ENCODE measurements at places on chromosomes 6 and 20.
A peak's percentile ranks its signal among the peaks of the same experiment; 100 is the strongest.

- DNase-seq, result no peak
These were observed 71.1 kb downstream of the CDH22 start for GRCh38 chr20:46237227-46237626.

DNA sequence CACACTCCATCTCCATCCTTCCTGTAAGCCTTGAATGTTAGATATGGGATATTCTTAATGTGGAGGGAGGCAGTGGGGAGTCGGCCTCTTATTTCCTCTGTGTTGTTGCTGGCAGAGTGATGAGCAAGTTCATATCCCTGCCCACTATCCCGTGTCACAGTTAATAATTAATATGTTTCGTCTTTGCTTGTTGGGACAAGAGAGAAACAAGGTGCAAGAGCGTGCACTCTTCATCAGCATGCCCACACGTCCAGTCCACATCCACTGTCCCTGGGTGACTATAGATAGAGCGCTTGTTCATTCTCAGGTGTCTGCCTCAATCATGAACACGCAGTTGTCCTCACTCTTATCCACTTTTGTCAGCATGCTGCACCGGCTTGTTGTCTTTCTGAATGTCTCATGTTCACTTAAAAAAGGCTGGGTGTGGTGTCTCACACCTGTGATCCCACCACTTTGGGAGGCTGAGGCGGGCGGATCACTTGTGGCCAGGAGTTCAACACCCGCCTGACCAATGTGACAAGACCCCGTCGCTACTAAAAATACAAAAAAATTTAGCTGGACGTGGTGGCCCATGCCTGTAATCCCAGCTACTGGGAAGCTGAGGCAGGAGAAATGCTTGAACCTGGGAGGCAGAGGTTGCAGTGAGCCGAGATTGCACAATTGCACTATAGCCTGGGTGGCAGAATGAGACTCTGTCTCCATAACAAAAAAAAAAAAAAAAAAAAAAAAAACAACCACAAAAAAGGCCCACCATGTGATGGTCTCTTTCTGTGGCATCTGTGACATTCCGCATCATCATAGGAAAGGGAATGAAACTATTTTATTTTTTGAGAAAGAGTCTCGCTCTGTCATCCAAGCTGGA is 34.2 kb downstream of the PPP1R3G start:
- no peak for DNase-seq

GRCh38 chr6:143449714-143450452 is 612 bp downstream of the ADAT2 start:
- DNase-seq, result peak; percentile 9

DNA sequence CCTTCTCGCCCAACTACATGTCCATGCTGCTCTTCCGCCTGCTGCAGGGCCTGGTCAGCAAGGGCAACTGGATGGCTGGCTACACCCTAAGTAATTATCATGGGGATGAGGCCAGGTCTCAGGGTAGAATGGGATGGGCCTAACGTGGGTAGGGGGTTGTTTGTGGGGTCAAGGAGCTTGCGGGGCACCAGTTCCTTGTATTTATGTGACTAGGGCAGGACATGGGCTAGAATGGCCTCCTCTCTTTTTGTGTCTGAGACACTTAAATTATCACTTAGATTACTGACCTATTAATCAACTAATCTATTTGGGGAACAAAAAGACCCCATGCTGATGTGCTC is 10.7 kb downstream of the SLC22A1 start:
- DNase-seq, result no peak

GRCh38 chr6:35044761-35045421 is 96.2 kb downstream of the TCP11 start:
- no peak for DNase-seq

GRCh38 chr6:125157280-125157679 is 3.7 kb downstream of the TPD52L1 start:
- no peak for DNase-seq
